ENCODE measurements at places on chromosomes 7 and 10. TPM values are rescaled to one million over a fixed set of nuclear protein-coding genes. Genes with fewer than 3 reads are reported as not detected.

ICA1 gene
- total RNA-seq = 71.2 TPM

MAGI2 gene
- total RNA-seq = 10.5 TPM

PLXNA4 gene
- 8.2 TPM for total RNA-seq

GDF2 gene
- total RNA-seq = not detected

AGBL3 gene
- 2.6 TPM for total RNA-seq

ACHE gene
- total RNA-seq = 7.3 TPM

GPR141 gene
- 6.3 TPM for total RNA-seq

FAM241B gene
- total RNA-seq = 0.66 TPM

SPDYE8 gene
- not detected for total RNA-seq

TRPV5 gene
- total RNA-seq = not detected

PRXL2A gene
- total RNA-seq = 110 TPM

- DNase-seq = no peak
- no peaks in the 10 kb centered on the region for H3K27me3 ChIP-seq
- no peaks in the 10 kb centered on the region for H3K36me3 ChIP-seq
- H3K4me3 ChIP-seq = no peak overlapping the region
Observed at GRCh38 chr10:117677239-117677638, 134.7 kb downstream of the EMX2 start.

- no peak overlapping the region for H3K27ac ChIP-seq
- DNase-seq = no peak
- no peaks in the 10 kb centered on the region for H3K36me3 ChIP-seq
Observed at GRCh38 chr7:30180718-30181117, 45.9 kb downstream of the MTURN start.

DNA sequence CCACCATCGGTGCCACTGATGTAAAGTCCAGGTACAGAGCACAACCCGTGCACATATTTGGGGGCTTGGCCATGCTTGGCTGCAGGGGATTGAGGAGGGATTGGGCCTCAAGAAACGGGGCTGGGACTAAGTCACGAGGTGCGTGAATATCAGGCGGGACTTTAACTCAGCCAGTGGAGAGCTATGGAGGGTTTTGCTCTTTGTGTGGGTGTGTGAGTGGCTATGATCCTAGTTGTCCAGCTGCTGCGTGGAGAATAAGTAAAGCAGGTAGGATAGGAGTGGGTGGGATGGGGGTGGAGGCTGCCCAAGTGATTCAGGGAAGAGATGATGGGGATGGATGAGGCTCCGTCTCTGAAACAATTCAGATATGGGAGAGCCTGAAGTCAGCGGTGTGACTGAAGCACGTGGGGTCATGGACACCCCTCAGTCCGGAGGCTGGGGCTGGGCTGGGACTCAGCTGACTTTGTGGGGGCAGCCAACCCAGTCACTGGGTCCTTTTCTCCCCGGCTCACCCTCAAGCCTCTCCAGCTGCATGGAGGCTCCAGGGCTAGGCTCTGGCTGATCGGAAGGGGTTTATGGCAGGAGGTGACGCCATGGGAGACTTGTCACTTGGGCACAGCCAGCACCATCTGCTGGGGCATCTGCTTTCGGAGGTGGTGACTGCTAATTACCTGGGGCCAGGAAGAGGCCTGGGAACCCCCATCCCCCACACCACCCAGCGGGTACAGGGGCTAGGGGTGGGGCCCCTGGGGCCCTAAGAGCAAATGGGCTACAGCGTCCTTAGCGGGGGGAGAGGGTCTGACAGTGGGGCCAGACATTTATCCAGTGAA is 1.7 kb upstream of the LFNG start:
- H3K27ac ChIP-seq = no peak overlapping the region
- no peaks in the 10 kb centered on the region for H3K36me3 ChIP-seq

- no peaks in the 10 kb centered on the region for H3K4me1 ChIP-seq
- H3K27me3 ChIP-seq = no peaks in the 10 kb centered on the region
- H3K36me3 ChIP-seq = no peaks in the 10 kb centered on the region
- no peak for DNase-seq
- H3K27ac ChIP-seq = no peak overlapping the region
- no peak overlapping the region for H3K4me3 ChIP-seq
Observed at GRCh38 chr7:158963771-158964241, 107.4 kb downstream of the DYNC2I1 start.

DNA sequence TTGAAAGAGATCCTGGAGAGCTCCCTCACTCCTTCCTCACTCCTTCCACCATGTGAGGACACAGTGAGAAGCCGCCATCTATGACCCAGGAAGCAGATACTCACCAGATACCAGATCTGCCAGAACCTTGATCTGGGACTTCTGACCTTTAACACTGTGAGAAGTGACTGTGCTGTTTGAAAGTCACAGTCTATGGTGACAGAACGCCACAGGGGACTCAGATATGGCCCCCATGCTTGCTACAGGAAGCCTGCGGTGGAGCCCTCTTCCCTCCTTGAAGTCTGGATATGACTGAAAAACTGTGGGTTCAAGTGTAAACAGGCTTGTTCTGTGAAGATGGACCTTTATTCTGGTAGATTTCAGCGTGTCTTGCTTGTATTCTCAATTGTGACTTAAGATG is 297.8 kb downstream of the KLF6 start:
- H3K4me3 ChIP-seq = no peak overlapping the region
- no peaks in the 10 kb centered on the region for H3K36me3 ChIP-seq
- H3K27ac ChIP-seq = no peak overlapping the region
- H3K4me1 ChIP-seq = peaks cover 10% of the 10 kb centered on the region
- DNase-seq = no peak

DNA sequence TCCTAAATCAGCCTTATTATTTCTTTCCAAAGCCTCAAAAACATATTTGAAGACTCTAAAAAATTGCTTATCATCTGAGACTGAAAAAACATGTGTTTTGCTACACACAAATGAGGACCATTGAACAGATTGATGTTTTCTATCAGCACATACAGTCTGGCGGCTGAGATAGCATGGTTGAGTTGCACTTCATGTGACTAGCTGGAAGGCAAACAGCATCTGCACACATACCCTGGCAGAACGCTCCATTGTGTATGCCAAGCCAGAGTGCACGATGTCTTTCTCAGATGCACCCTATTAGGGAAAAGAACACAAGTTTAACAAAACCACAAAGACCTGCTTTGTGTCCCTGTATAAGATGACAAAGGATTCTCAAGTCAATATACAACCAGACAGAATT is 33.0 kb downstream of the FAM25A start:
- no peak overlapping the region for H3K4me3 ChIP-seq
- peak; percentile 46 for DNase-seq
- H3K36me3 ChIP-seq = peaks cover 3% of the 10 kb centered on the region
- H3K4me1 ChIP-seq = no peaks in the 10 kb centered on the region
- no peak overlapping the region for H3K27ac ChIP-seq
- H3K27me3 ChIP-seq = no peaks in the 10 kb centered on the region

DNA sequence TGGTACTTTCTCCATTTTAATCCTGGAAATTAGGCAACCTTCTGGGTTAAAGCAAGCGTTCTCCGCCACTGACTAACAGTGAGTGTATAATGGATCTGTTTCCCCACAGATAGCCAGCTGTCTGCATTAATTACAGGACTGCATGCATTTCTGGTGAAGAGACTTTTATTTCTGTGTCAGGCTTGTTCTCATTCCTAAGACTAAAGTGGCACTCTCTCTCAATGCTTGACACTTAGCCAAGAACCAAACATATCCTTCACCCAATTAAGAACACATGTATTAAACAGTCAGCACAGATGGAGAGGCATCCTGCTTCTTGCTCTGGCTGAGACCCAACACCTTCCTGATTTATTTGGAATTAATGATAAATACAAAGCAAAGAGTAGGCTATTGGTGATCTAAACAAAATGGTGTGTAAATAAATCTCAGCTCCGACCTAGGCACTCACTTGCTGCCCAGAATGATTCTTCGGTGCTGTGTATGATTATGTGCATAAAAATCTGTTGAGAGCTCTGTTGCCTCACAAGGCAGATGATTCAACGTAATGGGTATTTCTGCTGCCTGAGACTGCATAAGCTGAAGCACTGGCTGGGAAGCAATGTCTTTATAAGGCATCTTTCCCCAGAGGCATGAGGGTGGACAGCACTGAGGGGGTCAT is 16.8 kb downstream of the CALU start:
- DNase-seq = no peak
- H3K4me3 ChIP-seq = no peak overlapping the region
- peaks cover 21% of the 10 kb centered on the region for H3K36me3 ChIP-seq
- no peaks in the 10 kb centered on the region for H3K27me3 ChIP-seq
- H3K4me1 ChIP-seq = no peaks in the 10 kb centered on the region

GRCh38 chr10:92690211-92690914 is 608 bp downstream of the HHEX start:
- no peaks in the 10 kb centered on the region for H3K27me3 ChIP-seq
- peaks cover 26% of the 10 kb centered on the region for H3K4me1 ChIP-seq
- peak overlapping the region; percentile 74 for H3K4me3 ChIP-seq
- peak; percentile 67 for DNase-seq

DNA sequence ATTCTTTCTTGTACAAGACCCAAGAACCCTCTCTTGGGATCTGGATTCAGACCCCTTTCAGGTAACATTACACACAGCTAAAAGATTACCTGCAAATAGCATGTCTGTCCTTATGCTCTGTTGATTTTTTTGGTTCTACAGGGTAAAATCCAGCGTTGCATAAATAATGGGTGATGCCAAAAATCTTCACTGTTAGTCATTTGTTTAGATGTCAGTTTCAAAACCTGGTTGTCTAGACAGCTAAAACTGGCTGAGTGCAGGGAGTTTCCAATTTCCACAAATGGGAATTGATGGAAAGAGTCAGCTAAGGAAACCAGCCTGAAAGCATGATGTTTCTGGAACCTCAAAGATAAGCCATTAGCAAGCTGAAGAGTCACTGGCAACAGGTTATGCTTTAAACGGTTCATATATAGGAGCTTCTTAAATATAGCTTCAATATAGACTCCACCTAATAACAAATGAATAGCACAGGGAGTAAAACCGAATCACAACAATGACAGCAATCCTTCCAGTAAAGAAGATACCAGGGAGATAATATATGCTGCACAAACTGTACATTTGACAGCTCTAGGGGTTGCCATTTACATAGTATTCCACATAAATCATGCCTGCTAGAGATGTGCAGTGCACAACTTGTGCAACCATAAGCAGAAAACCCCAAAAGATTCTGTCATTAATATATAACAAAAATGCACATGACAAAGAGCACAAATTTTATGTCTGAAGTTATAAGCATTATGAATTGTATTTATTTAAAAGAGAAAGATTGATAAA is 20.4 kb downstream of the CCDC71L start:
- no peak overlapping the region for H3K27ac ChIP-seq
- H3K4me1 ChIP-seq = no peaks in the 10 kb centered on the region
- no peak overlapping the region for H3K4me3 ChIP-seq
- no peaks in the 10 kb centered on the region for H3K27me3 ChIP-seq
- no peaks in the 10 kb centered on the region for H3K36me3 ChIP-seq

DNA sequence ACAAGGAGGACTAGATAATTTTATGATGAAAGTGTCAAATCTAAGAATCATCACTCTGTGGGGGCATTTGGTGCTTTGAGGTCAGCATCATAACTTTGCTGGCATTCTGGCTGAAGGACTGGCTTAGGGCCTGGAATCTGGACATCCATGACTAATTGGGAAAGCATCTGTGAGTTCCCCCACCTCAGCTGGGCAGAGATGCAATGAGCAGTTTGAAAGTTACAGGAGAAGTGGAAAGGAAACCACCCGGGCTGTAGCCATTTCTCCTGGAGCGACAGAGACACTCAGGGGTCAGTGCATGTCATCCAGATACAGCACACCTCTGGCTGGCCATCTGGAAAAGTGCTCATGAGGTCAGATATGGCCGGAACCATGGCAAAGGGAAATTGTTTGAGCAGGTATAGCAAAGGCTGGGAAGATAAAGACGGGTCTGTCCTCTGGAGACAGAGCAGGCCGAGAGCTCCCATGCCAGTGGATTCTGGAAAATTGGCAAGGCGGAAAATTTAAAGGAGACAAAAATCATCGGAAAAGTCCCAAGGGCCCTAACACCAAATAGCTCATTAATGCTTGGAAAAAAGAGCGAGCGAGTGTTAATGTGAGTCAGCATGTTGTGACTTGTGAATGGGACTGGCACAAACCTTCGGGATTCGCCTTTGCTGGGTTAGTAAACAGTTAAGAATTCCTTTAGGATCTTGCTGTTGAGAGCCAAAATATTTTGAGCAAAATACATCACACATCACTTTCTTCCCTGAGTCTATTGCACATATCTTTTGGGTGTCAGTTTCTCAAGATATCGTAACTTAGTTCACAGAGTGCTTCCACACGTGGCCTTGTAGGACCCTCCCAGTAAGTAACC is 188.4 kb upstream of the AGK start:
- H3K36me3 ChIP-seq = no peaks in the 10 kb centered on the region
- no peaks in the 10 kb centered on the region for H3K4me1 ChIP-seq
- H3K27me3 ChIP-seq = no peaks in the 10 kb centered on the region

- H3K4me3 ChIP-seq = no peak overlapping the region
- no peaks in the 10 kb centered on the region for H3K4me1 ChIP-seq
- H3K27ac ChIP-seq = no peak overlapping the region
- no peaks in the 10 kb centered on the region for H3K27me3 ChIP-seq
- no peaks in the 10 kb centered on the region for H3K36me3 ChIP-seq
Observed at GRCh38 chr7:83751217-83751616, 102.3 kb upstream of the SEMA3E start.

DNA sequence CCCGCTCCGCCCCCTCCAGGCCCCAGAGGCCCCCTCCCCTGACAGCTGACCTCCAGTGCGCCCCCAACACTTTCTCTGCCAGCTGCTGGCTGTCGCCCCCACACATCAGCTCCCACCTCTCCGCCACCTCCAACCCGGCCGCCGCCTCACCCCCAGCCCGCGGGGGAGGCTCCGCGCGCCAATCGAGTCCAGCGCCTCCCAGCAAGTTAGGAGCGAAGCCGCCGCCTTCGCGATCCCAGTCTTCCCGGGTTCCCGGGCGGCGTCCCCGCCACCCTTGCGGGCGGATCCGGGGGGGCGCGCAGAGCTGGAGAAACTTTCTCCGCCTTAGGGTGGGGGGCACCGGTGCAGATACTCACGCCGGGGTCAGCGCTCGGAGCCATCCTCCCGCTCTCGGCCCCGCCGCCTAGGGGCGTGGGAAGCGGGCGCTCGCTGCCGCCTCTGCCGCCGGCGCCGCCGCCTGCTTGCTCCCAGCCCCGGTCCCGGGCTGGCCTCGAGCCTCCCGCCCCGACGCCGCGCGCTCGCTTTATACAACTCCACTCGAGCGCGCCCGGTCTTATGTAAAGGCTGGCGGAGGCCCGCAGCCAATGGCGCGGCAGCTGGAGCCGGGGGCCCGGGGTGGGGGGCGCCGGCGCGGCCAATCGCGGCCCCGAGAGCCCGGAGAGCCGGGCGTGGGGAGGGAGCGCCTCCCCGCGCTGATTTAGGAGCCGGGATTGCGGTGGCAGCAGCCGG is at the start of gene CRTAC1:
CRTAC1 (minus strand) TSS at position 529 of the 729 bp plus-strand sequence; CDS start at position 380, 149 bp downstream.
- H3K27ac ChIP-seq = no peak within 1 kb of the TSS
- DNase-seq = peak; percentile 35
- no peak within 1 kb of the TSS for H3K4me3 ChIP-seq
- peaks cover 17% of the 10 kb centered on the region for H3K4me1 ChIP-seq
- no peaks in the 10 kb centered on the region for H3K36me3 ChIP-seq
- peaks cover 20% of the 10 kb centered on the region for H3K27me3 ChIP-seq

DNA sequence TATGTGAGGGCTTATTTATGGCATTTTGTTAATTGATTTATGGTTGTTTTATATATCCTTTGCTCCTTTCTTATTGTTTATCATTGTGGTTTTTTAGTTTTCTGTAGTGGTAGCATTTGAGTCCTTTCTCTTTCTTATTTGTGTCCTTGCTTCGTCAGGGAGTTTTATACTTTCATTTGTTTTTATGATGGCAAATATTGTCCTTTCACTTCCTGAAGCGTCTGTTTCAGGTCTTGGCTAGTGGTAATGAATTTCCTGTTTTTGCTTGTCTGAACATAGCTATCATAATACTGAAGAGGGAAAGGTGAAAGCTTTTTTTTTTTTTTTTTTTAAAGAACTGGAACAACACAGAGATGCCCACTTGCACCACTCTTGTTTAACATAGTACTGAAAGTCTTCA is 228.2 kb downstream of the ATRNL1 start:
- H3K36me3 ChIP-seq = no peaks in the 10 kb centered on the region
- H3K27ac ChIP-seq = no peak overlapping the region
- no peak overlapping the region for H3K4me3 ChIP-seq
- no peaks in the 10 kb centered on the region for H3K4me1 ChIP-seq
- no peaks in the 10 kb centered on the region for H3K27me3 ChIP-seq
